ENCODE measurements at places on chromosomes 12 and 14. TPM values are rescaled to one million over a fixed set of nuclear protein-coding genes. Genes with fewer than 3 reads are reported as not detected.

Gene COX8C
- polyA plus RNA-seq = not detected

Gene ADAMTS20
- not detected for polyA plus RNA-seq

Gene A2M
- 0.20 TPM for polyA plus RNA-seq

Gene TMEM52B
- not detected for polyA plus RNA-seq

Gene FAM186B
- 0.79 TPM for polyA plus RNA-seq

Gene OR11H6
- not detected for polyA plus RNA-seq

Gene CCNB1IP1
- polyA plus RNA-seq = 19.0 TPM

Gene MYBPC1
- not detected for polyA plus RNA-seq

Gene CLEC2A
- polyA plus RNA-seq = not detected

Gene WNT1
- polyA plus RNA-seq = not detected

Gene TSPAN8
- polyA plus RNA-seq = not detected

Gene MDGA2
- polyA plus RNA-seq = not detected

Gene TOGARAM1
- 6.7 TPM for polyA plus RNA-seq

Gene OS9
- 78.7 TPM for polyA plus RNA-seq

Gene PAPLN
- 5.2 TPM for polyA plus RNA-seq

Gene TAS2R14
- polyA plus RNA-seq = 2.3 TPM

Gene BDKRB2
- not detected for polyA plus RNA-seq

Gene SDS
- not detected for polyA plus RNA-seq

Gene STON2
- not detected for polyA plus RNA-seq

Gene BCL11B
- 0.71 TPM for polyA plus RNA-seq

Gene SLC10A1
- polyA plus RNA-seq = 0.15 TPM

Gene TSPAN11
- polyA plus RNA-seq = not detected

Gene ANO4
- not detected for polyA plus RNA-seq

Gene ALDH1L2
- 10.6 TPM for polyA plus RNA-seq

Gene CD69
- 7.3 TPM for polyA plus RNA-seq

Gene APAF1
- 7.5 TPM for polyA plus RNA-seq
